ENCODE measurements at places on chromosomes 13 and 19.

GRCh38 chr19:40530091-40530901, 46.4 kb upstream of the SHKBP1 start:
- DNase-seq: no peak

GRCh38 chr19:11580116-11580515, 2.7 kb upstream of the ACP5 start:
- no peak for DNase-seq

- no peak for DNase-seq
Measured at GRCh38 chr13:113527272-113527958, 36.9 kb upstream of the DCUN1D2 start.

DNA sequence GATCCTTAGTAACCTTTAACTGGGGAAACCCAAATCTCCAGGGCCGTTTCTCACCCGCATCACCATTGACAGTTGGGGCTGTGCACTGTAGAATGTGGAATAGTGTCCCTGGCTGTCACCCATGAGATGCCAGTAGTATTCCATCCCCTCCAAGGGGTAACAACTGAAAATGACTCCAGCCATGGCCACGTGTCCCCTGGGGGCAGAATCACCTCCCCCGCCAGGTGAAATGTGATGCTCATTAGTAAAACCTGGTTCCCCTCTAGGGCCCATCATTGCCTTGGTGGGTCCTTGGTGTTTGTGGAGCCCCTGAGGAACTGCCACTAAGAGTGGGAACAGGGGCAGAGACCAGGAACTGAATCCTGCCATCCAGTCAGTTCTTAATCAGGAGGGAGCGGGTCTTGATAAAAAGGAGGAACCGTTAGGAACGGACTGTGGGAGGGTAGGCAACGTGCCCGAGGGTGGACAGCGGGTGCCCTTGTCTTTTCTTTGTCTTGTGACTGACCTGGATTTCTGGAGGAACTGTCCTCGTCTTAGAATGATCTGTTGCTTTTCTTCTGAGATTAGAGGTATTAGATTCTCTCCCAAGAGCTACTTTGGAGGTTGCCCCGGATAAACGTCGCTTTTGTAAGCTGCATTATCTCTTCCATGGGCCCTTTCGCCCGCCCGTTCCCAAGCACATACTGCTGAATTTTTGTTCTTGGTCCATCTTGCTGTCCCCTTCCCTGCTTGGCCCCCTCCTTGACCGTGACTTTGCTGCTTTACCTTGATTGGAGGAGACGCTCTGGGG, 3.5 kb downstream of the MYO9B start:
- DNase-seq: no peak

DNA sequence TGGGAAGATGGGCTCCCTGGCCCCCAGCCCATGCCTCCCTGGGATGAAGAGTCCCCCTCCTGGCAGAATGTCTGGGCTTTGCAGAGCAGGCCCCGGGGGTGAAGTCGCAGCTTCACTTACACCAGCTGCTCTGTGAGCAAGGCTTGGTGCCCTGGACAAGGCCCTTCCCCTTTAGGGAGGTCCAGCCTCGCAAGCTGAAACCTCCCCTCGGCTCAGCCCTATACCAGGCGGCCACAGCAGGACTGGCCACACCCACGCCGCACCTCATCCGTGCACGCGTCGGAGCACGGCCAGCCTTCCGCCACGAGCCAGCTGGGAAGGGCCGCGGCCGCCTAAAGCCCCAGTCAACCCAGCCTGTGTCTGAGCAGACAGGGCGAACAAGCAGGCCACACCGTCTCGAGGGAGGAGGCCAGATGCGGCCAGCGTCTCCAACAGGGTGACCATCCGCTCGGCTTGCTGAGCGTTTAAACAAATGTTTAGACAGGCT, 83.2 kb upstream of the MCF2L start:
- no peak for DNase-seq

- DNase-seq: no peak
Measured at GRCh38 chr19:2249010-2249866, at the start of gene AMH. Gene AMH, plus strand, starts transcription at chr19:2249323. Its CDS starts 10 bp downstream, at chr19:2249333.

GRCh38 chr19:19602136-19602712, 16.3 kb downstream of the PBX4 start:
- no peak for DNase-seq

GRCh38 chr19:13152356-13152973, 2.3 kb downstream of the IER2 start:
- DNase-seq: no peak

DNA sequence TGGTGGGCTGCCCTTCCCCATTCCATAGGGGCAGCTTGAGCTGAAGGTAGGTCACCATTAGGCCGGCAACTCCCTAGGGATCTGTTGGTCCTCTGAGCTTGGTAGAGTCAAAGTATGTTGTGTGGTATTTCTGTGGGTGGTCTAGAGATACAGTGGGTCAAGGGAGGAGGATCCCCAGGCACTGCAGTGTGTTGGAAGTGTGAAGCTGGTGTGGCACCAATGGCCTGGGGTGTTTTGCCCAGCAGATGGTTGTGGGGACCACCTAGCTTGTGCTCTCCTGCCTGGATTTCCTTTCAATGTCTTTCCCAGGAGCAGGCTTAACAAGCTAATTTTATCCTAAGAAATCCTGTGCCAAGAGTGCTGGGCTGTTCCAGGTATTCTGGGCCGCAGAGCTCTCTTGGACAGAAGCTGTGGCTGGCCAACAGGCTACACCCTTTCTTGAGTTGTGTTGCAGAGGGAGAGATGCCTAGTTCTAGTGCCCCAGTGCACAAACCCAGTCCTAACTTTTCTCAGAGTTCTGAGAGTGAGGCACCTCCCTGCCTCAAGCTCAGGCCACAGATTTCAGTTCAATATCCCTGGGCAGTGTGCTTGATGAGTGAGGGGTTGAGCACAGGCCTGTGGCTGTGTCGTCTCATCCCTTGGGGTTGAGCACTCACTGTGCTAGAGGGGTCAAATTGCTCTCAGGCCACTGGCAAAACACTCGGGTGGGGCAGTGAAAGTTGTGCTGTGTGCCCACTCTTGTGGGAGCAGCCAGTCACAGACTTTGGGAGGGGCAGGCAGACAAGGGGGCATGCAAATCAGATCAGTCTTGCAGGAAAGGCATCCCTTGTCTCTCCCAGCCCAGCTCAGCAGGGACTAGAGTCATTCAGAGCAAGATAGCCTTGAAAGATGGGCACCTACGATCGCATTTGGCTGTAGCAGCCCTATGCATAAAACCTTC, 1806.1 kb upstream of the MIR17HG start:
- DNase-seq: no peak

GRCh38 chr19:47032171-47032811, 12.7 kb downstream of the NPAS1 start:
- no peak for DNase-seq

GRCh38 chr13:90477216-90477615, 870.3 kb upstream of the MIR17HG start:
- DNase-seq: no peak

DNA sequence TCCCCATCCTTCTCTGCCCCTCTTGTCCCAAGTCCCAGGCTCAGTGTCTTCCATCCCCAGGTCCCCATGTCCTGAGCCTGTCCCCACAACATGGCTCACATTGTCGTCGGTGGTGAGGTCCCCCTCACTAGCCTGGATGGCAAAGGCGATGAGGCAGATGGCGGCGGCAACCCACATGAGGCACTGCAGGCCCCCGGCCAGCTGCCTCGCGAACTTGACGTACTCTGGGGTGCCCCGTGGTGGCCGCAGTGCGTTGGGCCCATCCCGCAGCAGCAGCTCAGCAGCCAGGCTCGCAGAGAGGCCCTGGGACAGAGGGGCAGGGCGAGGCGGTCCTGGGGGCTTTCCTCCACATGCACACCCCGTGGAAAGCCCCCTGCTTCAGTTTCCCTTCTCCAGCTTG, 1.1 kb downstream of the ATP4A start:
- DNase-seq: no peak

- DNase-seq: no peak
Measured at GRCh38 chr13:112821340-112822055, 131.7 kb downstream of the ATP11A start.

DNA sequence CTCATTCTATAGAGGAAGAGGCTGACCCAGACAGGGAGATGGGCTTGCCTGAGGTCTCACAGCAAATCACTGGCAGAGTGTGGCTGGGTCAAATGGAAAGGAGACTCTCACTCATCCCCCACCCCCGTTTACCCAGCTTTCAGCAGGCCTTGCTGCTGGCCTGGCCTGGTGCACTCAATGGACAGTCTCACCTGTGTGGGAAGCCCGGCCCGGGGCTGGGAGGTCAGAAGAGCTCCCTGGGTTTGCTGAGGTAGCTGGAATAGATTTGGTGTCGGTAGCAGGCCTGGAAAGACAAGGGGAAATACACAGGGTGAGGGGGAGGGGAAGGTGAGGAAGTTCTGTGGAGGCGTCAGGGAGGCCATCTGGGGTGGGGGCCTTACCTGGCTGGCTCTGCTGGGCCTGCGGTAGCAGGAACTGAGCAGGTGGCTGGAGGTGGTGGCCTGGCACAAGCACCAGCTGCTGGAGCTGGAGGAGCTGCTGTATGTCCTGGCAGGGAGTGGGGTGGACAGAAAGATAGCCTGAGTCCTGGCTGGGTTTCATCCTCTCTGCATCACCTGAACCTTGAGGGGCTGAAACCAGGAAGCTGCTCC, 23.5 kb downstream of the ZNF574 start:
- DNase-seq: no peak

DNA sequence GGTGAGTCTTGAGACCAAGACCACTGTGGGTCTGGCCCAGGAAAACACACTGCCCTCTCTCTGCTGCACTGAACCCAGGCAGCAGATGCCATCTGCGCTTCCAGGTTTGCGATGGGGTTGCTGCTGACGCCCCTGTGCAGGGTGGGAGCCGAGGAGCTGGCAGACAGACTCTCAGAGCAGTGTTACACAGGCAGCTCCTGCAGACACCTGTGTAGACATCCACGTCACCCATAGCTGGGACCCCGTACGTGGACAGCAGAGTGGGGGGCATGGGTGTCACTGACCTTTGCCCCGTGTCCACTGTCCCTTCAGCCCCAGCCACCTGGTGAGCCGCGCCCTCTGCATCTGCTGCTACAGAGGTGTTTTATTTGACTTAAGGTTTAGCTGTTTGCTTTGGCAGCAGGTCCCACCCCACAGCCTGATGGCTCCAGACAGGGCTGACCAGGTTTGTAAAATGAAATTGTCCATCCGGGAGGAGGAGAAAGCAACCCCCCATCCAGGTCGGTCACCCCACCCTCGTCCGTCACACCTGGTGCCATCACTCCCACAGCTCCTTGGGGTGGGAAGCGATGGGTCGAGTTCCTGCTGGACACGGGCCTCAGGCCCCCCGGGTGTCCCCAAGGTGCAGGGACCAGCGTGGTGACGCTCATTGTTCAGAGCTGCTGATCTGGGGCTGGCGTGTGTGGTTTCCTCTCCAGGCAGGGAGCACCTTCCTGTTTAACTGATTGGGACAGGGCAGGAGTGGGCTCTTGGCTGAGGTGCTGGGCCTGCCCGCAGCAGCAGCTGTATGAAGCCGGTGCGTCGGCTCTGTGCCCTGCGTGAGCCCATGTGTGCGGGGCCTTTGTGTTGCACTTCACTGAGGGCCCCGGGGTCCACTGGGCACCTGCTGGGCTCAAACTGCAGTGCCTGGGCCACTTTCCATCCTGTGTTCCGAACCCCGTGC, 28.4 kb downstream of the MCF2L start:
- DNase-seq: no peak

DNA sequence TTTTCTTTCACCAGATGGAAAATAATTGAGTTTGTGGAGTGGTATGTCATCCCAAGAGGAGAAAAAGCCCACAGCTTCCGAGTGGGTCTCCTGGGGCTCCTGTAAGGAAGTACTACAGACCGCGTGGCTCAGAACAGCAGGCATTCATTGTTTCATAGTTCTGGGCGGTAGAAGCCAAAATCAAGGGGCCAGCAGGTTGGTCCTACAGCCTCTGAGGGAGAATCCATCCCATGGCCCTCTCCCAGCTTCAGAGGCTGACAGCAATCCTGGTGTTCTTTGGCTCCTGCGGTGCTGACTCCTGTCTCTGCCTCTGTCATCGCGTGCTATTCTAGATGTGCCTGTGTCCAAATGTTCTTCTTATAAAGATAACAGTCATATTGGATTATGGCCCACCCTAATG, 362.6 kb downstream of the FGF14 start:
- DNase-seq: no peak

DNA sequence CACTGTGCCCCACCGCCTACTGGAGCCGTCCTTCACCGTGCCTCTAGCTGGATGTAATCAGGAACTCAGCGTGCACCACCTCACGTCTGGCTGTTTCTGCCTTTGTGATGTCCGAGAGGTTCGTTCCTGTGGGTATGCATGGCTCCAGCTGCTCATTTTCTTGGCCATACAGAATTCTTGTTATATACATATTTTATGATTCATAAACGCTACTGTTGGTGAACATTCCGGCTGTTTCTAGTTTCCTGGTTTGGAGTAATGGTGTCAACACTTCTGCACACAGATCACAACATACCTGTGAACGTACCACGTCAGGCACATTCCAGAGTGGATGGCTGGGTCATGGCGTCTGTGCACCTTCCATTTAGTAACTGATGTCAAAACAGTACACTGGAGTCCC, 14.6 kb downstream of the DCUN1D2 start:
- DNase-seq: no peak

GRCh38 chr19:8054169-8054568, 1.6 kb downstream of the CCL25 start:
- no peak for DNase-seq

DNA sequence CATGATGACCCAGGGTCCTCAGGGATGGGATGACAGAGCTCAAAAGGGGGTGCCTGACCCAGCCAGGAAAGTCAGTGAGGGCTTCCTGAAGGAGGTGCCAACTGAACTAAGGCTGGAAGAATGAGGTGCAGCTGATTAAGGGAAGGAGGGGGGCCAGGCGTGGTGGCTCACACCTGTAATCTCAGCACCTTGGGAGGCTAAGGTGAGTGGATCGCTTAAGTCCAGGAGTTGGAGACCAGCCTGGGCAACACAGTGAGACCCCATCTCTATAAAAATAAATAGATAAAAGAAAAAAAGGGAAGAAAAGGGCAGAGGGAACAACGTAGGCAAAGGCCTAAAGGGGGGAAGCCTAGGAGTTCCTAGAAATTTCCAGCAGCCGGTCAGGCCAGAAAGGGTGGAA, 9.1 kb upstream of the LYPD3 start:
- no peak for DNase-seq

GRCh38 chr13:26539738-26540292, 17.7 kb upstream of the WASF3 start:
- no peak for DNase-seq

GRCh38 chr13:41864658-41865057, 96.3 kb downstream of the VWA8 start:
- DNase-seq: no peak

DNA sequence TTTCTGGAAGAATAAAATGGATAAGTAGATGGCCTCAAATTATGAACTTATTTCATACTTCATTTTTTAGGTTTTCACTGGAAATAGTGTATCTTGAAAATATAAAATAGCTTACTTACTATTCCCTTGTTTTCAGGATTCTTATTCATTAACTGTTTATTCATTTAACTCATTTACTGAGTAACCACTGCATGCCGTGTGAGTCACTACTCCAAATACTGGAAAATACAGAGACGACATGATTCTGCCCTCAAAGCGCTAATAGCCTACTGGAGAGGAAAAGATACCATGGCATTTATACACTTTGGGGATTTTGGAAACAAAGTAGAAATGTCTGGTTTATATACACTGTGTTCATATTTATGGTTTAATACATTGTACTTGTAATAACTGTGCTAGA, 270.9 kb downstream of the DACH1 start:
- DNase-seq: no peak
